ENCODE measurements at places on chromosomes 1 and 21.

- no peak for DNase-seq
Observed at GRCh38 chr21:44865561-44866280, 7.8 kb downstream of the PTTG1IP start.

DNA sequence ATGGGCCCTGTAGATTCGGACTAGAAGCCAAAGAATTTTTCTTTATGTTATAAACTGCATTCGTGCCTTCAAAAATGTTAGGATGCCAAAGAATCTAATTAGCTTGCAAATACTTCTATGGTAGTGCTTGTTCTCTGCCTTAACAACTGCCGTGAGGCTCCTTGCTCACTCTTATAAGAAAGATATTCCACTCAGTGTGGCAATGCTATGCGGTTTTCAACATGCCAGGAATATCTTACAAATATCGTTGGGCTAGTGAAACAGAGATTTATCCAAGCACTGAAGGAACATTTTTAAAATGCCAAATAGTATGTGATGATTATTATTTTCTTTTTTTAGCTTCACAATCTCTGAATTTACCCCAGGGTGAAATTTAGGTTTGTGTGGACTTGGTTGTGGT, 198.2 kb downstream of the GREM2 start:
- DNase-seq = no peak

GRCh38 chr1:179709841-179710329, 33.2 kb upstream of the FAM163A start:
- peak; percentile 59 for DNase-seq

GRCh38 chr21:45000637-45001133, 60.9 kb downstream of the SLX9 start:
- DNase-seq = no peak

GRCh38 chr1:208405014-208405413, 160.8 kb upstream of the PLXNA2 start:
- DNase-seq = no peak

DNA sequence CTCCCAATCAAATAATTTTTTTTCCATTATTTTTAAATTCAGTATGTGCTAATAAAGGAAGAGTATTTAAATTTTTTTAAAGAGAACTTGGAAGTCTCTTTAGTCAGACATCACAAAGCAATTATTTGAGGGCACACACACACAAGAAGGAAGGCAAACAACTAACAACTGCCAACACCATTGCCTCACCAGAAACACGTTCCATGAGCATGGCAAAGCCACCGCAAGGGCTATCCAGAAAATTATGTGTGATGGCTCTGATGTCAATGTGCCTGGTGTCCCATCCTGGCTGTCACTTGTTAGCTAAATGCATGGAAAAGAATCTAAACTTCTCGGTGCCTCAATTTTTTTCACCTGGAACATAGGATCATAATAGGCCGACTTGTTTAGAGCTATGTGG, 262.9 kb downstream of the SEC16B start:
- no peak for DNase-seq

DNA sequence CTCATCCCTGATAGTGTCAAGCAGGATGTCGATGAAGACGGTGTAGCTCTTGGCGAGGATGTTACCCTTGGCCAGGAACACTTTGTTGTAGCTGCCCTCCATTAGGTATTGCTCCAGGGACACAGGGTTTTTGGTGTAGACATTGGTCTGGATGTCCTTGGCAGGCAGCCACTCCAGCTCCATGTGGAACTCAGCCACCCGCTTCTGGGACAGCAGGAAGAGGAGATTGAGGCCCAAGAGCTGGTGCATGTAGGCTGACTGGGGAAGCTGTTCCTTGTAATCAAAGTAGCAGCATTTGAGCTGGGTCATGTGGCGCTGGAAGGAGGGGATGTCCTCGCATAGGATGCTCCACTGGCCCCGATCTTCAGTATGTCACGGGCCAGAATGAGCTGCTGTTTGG, 9.5 kb downstream of the IL6R start:
- DNase-seq = no peak

DNA sequence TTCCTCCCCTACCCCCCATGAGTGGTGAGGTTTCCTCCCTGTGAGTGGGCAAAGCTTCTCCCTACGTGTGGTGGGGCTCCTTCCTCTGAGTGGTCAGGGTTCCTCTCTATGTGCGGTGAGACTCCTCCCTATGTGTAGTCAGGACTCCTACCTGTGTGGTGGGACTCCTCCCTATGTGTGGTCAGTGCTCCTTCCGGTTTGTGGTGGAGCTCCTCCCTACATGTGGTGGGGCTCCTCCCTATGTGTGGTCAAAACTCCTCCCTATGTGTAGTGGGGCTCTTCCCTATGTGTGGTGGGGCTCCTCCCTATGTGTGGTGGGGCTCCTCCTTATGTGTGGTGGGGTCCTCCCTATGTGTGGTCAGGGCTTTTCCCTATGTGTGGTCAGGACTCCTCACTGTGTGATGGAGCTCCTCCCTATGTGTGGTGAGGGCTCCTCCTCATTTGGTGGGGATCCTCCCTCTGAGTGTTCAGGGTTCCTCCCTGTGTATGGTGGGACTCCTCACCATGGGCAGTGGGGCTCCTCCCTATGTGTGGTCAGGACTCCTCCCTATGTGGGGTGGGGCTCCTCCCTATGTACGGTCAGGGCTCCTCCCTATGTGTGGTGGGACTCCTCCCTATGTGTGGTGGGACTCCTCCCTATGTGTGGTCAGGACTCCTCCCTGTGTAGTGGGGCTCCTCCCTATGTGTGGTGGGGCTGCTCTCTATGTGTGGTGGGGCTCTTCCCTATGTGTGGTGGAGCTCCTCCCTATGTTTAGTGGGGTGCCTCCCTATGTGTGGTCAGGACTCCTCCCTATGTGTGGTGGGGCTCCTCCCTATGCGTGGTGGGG, 29.1 kb downstream of the PRSS38 start:
- DNase-seq = no peak

GRCh38 chr1:11492235-11492634, 13.3 kb downstream of the DISP3 start:
- DNase-seq = no peak

DNA sequence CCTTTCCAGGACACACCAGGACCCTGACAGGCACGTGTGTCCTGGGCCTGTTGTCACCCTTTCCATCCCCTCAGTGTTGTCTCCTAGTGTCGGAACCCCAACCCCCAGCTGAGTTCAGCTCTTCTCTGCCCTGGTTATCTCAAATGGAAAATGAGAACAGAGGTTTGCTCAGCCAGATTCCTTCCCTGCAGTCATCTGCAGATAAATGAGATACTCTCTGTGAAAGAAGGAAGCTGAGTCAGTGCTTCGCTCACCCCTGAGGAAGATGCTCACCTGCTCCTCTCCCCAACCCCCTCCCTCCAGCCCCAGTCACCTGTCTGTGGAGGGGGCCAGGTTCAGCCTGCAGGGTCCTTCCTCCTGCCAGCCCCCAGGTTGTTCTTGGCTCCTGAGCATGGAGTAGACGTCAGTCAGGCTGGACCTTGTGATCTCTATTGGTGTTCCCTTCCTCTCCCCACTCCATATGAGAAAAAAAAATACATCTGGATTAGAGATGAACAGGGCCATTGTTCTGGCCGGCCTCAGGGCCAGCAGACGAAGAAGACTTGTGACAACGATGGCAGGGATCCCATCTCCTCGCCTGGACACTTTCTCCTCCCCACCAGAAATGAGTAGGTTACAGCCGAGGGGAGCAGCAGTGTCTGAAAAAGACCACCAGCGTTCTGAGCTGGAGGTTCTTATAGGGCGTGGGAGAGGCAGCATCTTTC, 20.9 kb downstream of the PHGDH start:
- DNase-seq = no peak

DNA sequence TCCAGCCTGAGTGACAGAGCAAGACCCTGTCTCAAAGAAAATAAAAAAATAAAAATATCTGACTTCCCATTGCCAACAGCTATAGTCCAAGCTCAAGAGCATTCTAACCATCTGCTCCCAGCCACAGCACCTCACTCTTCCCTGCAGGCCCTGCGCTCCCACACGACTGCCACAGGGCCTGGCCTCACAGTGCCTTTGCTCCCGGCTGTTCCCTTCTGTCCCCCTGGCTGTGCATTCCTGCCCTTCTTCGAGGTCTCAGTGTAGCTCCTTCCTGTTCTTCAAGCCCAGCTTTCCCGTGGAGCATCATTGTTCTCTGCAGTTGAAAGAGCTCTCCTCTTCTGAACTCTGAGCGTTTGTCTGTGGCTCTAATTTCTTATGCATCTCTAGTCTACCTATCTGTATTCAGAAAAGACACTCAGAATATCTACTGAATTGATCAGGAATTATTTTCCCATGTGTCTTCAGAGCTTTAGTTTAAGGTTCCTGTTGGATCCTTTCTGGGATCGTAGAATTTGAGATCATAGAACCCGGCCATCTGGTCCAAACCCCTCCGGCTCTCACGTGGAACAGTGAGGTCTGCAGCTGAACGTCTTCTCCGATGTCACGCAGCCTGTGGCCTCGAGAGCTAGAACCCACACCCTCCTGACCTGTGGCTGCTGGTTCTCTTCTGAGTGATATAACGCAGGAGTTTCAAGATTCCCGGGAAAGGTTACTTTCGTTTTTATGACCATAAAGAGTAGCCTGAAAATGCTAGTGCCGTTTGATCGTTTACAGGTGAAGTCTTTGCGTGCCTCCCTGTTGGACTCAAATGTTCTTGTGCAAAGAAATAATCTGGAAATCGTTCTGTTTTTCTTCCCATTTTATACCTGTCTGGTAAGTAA, 54.4 kb downstream of the DOP1B start:
- no peak for DNase-seq

GRCh38 chr21:35559829-35560225, 500.5 kb downstream of the SETD4 start:
- DNase-seq = no peak

DNA sequence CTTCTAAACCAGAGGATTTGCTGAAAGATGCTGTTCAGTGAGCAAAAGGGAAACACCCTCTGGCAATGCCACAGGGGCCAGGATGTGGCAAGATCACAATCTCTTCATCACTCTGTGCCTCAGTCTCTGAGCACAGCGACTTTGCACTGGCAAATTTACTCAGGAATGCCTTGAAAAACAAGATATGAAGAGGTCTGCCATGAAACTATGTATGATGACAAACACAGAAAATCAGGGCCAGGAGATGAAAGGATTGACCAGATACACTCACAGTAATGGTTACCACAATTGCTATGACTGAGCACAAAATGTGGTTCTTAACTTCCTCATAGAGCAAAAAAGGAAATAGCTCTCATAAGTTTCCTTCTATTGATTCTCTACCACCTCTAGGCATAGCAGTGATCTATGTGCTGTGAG, 5.8 kb downstream of the TTC13 start:
- DNase-seq = no peak

GRCh38 chr1:207007352-207008033, 25.1 kb downstream of the C1orf116 start:
- no peak for DNase-seq

DNA sequence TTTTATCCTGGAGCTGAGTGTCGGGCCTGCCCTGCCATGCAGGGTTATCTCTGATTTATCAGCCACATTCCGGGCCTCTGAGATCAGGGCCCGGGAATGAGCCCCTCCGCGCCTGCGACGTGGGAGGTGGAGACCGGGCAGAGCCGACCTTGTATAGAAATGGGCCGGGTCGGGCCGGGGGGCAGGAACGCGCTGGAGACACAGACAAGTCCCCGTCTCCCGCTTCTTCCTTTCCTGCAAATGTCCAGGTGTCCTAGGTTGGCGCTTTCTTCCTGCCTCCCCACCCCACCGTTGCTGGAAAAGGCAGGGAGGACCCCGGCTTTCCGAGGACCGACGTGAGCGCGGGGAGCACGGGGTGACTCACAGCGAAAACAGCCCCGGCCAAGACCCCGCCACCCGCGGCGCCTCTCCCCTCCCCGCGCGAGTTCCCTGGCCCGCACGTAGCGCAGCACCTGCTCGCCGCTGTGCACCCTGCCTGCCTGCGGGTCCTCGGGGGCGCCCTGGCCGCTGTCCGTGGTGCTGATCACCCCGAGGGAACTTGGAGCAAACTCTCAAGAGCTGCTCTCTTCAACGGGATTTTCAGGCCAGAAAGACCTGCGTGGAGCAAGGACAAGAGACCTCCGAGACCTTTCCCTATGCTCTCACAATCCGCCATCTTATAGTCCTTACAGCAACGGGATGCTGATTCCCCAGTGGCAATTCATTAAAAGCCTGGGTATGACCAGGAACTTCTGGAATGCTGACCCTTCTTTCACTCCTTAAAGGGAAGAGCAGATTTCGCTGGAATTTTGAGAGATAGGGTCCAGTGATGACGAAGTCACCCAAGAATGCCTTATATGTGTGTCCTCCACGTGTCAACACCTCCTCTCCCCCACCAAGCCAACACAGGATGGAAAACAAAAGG, 475 bp upstream of the NPPB start:
- DNase-seq = peak; percentile 28

GRCh38 chr1:87064986-87065385, 150.6 kb downstream of the HS2ST1 start:
- DNase-seq = no peak

DNA sequence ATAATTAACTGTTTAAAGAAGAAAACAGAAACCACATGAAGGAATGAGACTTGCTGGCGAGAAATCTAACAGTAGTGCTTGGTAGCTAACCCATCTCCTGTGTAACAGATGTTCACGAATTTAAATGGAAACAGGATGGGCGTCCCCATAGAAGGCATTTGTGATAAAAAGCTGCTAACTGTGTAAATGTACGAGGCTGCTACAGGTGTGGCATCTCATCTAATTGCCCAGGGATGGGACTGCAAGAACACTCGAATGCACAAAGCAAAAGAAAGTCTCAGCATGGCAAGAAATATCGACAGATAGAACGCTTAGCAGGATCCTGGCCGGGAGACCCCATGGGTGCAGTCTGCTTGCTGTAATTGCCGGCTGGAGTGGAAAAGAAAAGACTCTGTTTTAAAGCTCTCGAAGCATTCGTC, 112.7 kb downstream of the RUNX1 start:
- no peak for DNase-seq

- no peak for DNase-seq
Observed at GRCh38 chr1:77950873-77951272, 28.0 kb downstream of the FUBP1 start.

GRCh38 chr1:211068976-211069375, 65.0 kb downstream of the KCNH1 start:
- no peak for DNase-seq

GRCh38 chr1:96028071-96028470, 693.5 kb upstream of the PTBP2 start:
- DNase-seq = no peak

DNA sequence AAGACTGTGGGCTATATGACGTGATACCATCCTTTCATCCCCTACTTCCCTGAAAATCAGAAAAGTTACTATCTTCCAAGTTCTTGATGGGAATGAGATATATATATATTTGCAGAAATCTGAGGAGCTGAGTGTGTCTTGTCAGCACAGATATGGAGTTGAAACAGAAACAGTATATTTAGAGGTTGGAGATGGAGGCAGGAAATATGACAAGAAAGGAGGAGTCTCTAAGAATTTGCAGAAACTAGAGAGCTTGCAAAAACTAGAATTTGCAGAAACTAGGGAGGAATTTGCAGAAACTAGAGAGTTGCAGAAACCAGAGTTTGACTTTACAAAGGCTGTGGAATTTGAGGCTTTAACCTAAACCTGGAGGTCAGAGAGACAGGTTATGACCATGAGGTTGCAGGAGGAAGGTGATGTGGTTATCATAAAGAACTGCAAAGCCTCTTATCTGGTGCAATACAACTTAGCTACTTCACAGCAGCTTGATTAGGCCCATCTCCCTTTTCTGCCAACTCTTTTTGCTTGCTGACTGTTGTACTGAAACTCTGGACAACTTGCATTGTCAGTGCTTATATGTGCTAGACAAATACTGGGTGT, 22.3 kb downstream of the XCL2 start:
- no peak for DNase-seq

Measured in BE2C (cell line).